IPS-NIHi11 (cell line): ENCODE measurements at places on chromosomes 5 and 9.

DNA sequence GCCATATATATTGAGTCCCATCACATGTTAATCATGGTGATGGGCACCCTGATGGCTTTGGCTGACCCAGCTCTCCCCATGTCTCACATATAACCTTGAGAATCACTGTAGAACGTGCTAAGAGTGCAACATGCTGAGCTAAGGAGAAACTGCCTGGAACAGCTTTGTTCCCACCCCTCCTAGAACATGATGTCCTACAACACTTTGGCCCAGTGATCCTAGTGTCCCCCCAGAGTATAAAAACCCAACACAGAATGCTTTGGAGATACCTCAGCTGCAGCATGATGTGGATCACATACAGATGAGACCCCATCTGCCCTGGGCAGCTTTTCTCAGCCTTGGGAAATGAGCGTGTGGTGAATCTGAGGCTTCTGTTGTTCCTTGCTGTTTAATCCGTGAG is 343.5 kb downstream of the NFIB start:
- no peak for DNase-seq

- no peak for DNase-seq
These were observed 114.3 kb upstream of the TSLP start for GRCh38 chr5:110956913-110957813.

DNA sequence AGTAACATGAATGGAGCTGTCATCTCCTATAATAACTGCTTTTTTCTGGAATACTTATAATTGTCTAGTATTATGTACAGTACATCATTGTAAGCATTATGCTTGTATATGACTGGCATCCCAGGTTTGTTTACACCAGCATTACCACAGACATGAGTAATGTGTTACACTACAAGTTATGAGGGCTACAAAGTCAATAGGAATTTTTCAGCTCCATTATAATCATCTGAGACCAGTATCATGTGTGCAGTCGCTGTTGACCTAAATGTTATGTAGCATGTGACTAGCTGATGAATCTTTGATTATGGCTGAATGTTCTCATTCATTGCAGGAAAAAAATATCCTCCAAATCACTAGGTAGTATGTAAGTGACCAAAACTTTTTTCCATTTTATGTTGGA is 2.2 kb downstream of the ZCCHC9 start:
- DNase-seq: no peak

- no peak for DNase-seq
These were observed 44.4 kb upstream of the GRIA1 start for GRCh38 chr5:153445875-153446579.

- DNase-seq: no peak
These were observed 106.6 kb upstream of the HMHB1 start for GRCh38 chr5:143705381-143705780.
